Posterior vena cava (tissue), 2 donors: ENCODE measurements at places on chromosomes 5 and 9. TPM values are rescaled to one million over a fixed set of nuclear protein-coding genes. Genes with fewer than 3 reads are reported as not detected.

Gene SOX30
- total RNA-seq: 0.23 TPM

Gene ADAM19
- 37.0 TPM for total RNA-seq

Gene SUSD3
- total RNA-seq: 1.4 TPM

Gene ITK
- 2.6 TPM for total RNA-seq

Gene TERT
- total RNA-seq: 0.14 TPM

Gene IFNA10
- not detected for total RNA-seq

Gene PELO
- 61.8 TPM for total RNA-seq

Gene GABRA1
- total RNA-seq: not detected

Gene PPIC
- total RNA-seq: 76.8 TPM

Gene POLR3G
- total RNA-seq: 1.2 TPM

Gene PAEP
- not detected for total RNA-seq

Gene PLPP7
- 9.8 TPM for total RNA-seq

Gene RASGRF2
- total RNA-seq: 6.8 TPM

- no peak for DNase-seq
These were observed 1872.8 kb upstream of the ACO1 start for GRCh38 chr9:30511666-30512065.

DNA sequence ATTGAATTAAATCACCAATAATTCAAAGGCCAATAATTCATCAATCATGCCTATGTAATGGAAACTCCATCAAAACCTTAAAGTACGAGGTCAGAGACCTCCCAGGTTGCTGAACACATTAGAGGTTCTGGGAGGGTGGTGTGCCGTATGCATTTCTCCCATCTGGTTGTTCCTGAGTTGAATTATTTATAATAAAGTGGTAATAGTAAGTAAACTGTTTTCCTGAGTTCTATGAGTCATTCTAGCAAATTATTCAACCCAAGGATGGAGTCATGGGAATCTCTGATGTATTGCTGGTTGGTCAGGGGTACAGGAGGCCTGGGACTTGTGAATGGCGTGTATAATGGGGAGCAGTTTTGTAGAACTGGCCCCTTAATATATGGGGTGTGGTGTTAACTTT is 191.7 kb downstream of the CARTPT start:
- DNase-seq: no peak

DNA sequence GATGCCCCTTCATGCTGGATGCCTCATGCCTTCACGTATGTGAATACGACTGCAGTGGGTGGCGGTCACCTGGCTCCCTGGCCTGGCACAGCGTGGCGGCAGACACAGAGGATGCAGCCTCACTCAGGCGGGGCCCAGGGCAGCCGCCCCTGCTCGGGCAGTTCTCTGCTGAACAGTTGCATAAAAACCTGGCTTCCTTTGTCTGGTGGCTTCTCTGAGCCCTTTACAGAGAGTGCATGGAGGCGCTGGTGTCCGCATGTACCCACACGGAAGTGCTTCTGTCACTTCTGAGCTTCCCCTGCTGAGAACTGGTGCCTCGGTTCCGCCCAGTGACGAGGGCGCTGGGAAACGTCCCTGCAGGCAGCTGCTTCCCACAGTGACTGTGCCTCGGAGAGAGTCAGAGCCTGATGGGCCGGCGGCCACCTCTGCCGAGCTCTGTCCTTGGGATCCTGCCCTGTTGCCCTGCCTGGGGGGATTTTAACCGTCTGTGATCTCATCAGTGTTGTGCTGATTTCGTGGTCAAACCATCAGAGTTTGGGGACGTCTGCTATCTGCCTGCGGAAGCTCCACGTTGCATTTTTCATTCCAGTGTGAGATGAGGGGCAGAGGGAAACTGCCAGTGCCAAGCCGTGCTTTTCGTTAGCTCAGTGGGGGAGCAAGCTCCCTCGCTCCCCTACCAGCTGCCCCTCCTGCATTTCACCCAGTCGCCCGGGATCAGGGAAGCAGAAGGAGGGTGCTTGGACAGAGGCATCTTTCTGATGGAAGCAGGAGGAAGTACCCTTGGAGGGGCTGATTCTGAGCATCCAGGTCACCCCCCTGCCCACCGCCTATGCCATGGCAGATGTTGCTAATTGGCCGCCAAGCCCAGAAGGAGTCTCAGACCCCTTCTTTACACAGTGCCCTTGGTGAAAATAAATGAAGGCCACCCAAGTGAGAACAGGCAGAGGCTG is 153.0 kb upstream of the COL5A1 start:
- DNase-seq: peak; percentile 89

DNA sequence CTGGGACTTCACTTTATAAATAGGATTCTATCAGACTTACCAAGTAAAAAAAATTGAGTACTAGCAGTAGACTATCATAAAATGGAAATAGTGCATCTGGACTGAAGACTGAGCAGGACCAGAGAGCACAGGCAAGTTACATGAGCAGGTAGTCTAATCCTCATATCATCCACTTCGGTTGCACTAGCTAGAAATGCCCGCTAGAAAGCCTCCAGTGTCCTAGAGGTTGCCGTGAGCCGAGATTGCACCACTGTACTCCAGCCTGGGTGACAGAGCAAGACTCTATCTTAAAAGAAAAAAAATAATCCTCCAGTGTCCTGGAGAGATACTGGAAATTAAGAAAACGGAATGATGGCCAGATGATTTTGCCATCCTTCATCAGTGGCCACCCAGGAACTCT is 20.0 kb downstream of the C5orf47 start:
- DNase-seq: no peak

GRCh38 chr5:158127536-158127935 is 268.6 kb upstream of the CLINT1 start:
- DNase-seq: no peak

GRCh38 chr9:68844631-68845612 is 139.9 kb downstream of the PIP5K1B start:
- DNase-seq: no peak

- DNase-seq: no peak
These were observed 16.7 kb upstream of the RIC1 start for GRCh38 chr9:5612185-5612530.

- DNase-seq: no peak
These were observed 18.8 kb upstream of the SEC16A start for GRCh38 chr9:136501686-136502085.

- DNase-seq: no peak
These were observed 15.8 kb downstream of the PTPA start for GRCh38 chr9:129126749-129127618.

DNA sequence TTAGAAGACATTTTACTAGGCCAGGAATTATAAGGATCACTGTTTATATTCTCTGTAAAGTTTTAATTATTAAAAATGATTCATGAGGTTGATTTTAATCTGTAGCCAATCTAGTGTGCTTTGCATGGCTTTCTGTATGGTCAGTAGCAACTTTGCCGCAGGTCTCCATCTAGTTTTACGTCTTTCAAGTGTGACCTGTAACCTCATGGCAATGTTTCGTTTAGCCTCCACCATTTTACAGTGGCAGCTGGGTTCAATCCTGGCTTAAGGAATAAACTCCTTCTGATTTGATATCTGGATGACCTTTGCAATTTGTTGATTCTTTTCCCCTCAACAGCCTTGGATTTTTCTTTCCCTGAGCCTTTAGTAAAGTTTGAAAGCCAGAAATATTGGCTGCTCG is 434.5 kb upstream of the CDH9 start:
- no peak for DNase-seq

DNA sequence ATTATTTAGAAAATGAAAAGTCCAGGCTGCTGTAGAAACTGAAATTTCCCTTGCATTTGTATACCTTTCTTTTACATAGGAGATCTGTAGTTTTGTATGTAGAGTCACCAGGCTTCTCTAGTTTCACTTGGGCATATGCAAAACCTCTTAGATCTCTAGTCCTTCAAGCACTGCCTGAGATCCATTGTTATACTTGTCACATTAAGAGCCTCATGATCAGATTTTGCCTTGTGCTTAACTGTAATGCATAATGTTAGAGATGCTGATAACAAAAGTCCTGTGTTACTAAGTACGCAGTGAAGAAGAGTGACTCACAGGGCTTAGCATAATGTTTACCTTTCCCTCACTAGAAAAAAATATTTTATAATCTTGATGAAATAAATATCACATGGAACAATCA is 250.2 kb downstream of the CYLC2 start:
- no peak for DNase-seq

DNA sequence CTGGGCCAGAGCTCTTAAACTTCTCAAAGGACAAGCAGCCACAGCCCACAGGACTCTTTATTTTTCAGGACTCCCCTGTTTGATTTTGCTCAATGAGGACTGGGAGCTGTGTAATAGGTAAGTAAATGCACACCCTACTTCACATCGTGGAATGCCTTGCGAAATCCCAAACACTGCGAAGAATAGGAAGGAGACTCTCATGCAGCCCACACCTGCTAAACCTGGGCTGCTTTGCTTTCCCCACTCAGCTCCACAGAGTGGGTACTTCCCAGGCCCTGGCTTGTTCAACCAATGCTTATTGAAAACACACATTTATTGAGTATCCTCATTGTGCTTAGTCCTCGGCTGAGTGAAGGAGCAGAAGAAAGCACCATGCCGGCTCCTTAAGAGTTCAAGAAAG is 103.3 kb upstream of the FSTL4 start:
- no peak for DNase-seq

- DNase-seq: no peak
These were observed 176.7 kb upstream of the ZNF608 start for GRCh38 chr5:124923131-124923530.

GRCh38 chr9:7153566-7153965 is 395.8 kb downstream of the KDM4C start:
- no peak for DNase-seq

DNA sequence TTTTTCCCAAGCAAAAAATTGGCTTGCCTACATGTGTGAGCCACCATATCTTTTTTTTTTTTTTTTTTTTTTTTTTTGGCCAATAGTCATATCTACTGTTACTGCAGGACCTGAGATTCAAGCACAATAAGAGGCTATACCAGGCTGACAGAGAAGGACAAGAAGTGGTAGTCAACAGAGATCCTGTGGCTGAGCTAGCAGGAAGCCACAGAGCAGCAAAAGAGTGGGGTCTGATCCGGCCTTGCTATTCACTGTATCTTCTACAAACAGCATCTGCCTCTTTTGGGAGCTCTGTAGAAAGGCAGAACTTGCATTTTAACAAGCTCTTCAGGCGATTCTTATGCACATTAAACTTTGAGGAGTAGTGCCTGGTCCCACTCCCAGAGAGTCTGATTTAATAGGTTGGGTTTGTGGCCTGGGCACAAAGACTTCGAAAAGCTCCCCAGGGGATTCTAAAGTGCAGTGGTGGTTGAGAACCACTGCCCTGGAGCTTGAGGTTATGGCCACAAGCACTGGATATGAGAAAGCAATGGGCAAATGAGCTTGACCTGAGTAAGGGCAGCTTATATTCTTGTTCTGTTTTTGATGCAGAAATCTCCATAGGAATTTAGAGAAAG is 162.8 kb downstream of the PIK3R1 start:
- no peak for DNase-seq

- no peak for DNase-seq
These were observed 324.2 kb upstream of the NUDT12 start for GRCh38 chr5:103886826-103887225.

GRCh38 chr9:88074931-88075330 is 63.3 kb downstream of the SPATA31C2 start:
- DNase-seq: no peak

DNA sequence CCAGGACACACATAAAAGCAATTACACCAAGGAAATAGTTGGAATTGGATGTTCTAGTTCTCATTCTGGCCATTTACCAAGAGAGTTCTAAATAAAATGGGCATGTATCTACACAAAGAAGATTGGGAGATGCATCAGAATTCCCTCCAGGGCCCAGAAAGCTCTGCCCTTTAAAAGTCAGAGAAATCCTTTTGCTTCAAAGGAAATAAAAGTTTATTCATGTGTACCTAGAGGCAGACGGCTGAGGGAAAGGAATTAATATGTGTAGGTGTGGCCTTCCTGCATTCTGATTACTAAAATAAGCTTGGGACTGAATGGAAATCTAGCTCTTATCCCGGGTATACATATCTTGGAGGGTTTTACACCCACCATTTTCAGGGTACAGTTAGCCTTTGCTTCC is 719.4 kb downstream of the SEMA5A start:
- DNase-seq: no peak

DNA sequence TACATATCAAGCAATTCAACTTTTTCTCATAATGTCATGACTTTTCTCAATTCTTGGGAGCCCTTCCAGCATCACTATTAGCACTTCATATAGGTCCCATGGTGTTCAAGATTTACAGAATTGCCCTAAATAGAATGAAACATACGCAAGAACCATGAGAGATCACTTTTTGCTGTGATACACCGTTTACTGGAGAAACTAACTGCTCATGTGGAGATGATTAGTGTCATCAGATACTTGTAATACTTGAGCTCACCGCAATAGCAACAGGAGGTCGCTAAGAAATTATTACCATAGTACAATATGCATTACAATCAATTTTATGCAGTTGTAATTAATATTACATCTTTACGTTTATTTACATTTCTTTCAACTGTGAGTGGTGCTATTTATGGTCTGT is 4.8 kb upstream of the PCSK5 start:
- DNase-seq: no peak

DNA sequence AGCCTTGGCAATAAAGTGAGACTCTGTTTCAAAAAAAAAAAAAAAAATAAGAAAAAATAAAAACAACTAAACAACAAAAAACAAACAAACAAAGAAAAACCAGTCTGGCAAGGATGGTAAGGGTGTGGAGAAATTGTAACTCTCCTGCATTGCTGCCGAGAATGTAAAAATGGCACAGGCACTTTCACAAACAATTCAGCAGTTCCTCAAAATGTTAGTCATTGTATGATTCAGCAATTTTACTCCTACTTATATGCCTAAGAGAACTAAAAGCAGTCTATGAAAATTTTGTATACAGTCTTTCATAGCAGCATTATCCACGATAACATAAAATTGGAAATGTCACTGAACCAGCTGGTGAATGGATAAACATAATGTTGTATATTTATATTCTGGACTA is 280.4 kb downstream of the CDH9 start:
- DNase-seq: no peak

GRCh38 chr9:129811967-129812363 is 9.0 kb downstream of the TOR1B start:
- DNase-seq: no peak
